Activated CD8-positive, alpha-beta memory T cell treated with anti-CD3 and anti-CD28 coated beads for 1 hour (primary cell): ENCODE measurements at places on chromosomes 4 and X.

DNA sequence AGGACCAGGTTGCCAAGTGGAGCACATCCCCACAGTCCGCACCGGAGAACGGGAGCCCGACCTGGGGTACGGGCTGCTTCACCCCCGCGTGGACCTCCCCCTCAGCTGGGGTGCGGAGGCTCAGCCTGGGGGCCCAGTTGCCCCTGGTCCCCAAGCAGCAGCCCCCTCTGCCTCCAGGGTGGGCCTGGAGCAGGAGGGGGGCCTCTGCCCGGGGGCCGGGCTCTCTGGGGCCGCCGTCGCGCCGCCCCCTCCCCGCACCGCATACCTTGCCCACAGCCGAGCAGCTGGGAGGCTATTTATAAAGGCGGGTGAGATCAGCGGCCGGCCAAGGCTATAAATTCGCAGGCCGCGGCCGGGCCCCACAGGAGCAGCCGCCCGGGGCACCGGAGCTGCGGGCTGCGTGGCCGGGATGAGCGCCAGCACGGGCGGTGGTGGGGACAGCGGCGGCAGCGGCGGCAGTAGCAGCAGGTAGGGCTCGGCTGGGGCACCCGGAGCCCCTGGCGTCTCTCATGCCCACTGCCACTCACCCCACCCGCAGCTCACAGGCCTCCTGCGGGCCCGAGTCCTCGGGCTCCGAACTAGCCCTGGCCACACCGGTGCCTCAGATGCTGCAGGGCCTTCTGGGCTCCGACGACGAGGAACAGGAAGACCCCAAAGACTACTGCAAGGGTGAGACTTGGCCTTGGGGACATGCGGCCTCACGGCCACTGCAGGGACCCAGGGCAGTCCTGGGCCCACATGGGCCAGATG lies at the start of gene SRPK3:
Gene SRPK3 (plus strand): TSS at position 364 of the 750 bp plus-strand sequence. CDS start 46 bp downstream, at position 410.
- no peak for DNase-seq

DNA sequence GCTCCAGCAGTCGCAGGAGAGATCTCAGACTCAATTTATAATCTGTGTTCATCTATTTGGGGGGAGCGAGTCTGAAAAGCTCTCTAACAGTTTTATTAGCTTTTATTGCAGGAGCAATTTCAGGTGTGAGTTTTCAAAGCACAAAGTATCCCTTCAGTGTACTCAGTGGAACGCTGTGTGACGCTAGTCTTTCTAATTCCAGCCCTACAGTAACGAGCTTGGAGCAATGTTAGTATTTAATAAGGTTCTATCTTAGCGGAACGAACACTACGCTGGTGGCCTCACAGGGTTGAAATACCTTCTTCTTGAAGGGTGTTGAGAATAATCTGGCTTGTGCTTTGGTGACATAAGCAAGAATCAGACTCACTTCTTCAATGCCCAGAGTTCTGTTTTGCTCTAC lies 8.4 kb downstream of the HS3ST1 start:
- DNase-seq, result no peak

GRCh38 chr4:38381788-38382187 lies 282.2 kb upstream of the KLF3 start:
- no peak for DNase-seq

DNA sequence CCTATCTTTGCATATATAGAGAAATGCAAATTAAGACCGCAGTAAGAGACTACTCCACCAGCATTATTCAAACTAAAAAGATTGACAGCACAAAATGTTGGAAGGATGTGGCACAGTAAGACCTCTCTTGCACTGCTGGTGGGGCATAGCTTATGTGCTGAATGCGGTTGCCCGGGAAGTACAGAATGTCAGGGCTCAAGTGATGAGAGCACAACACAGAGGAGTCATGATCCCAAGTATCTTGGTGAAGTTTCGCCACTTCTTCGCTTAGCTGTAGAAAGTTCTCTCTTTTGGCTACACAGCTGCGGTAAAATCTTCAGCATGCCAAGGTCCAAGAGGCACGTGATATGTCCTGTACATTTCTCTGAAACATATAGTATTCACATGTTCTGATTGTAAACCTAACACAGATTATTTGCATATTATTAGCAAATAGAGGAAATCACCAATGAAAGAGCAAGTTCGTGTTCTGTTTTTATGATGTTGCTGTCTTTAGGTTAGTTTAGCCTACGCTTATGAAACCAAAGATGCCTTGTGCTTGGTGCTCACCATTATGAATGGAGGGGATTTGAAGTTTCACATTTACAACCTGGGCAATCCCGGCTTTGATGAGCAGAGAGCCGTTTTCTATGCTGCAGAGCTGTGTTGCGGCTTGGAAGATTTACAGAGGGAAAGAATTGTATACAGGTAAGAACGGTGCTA lies 55.0 kb downstream of the HTT-AS start:
- no peak for DNase-seq

- no peak for DNase-seq
Measured at GRCh38 chr4:7128644-7129043, 60.8 kb upstream of the GRPEL1 start.

- no peak for DNase-seq
Measured at GRCh38 chr4:30860978-30861377, 140.8 kb downstream of the PCDH7 start.

DNA sequence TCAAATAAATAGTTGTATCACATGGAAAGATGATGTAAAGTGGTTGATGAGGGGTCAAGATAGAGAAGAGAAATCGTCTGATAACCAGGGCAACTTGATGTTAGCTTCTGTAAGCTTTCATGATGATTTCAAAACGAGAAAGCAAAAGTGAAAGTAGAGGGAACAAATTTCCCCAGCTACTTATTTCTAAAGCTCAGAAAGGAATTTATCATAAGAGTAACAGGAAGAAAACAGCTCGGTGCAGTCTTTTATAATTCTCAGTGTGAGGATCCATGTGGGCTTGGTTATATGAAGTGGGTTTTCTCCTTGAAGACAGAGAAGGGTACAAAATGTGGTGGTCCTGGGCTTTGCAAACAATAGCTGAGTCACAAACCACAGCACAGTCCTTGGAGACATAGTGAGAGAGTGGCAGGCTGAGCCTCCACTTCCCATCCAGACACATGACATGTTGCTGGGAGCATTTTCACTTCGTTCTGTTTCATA lies 32.1 kb upstream of the GLRA2 start:
- no peak for DNase-seq

GRCh38 chr4:168737806-168738172 lies 240.9 kb downstream of the PALLD start:
- no peak for DNase-seq
